ENCODE measurements at places on chromosomes 2 and 18. TPM values are rescaled to one million over a fixed set of nuclear protein-coding genes. Genes with fewer than 3 reads are reported as not detected.
A peak's percentile ranks its signal among the peaks of the same experiment; 100 is the strongest.

DNA sequence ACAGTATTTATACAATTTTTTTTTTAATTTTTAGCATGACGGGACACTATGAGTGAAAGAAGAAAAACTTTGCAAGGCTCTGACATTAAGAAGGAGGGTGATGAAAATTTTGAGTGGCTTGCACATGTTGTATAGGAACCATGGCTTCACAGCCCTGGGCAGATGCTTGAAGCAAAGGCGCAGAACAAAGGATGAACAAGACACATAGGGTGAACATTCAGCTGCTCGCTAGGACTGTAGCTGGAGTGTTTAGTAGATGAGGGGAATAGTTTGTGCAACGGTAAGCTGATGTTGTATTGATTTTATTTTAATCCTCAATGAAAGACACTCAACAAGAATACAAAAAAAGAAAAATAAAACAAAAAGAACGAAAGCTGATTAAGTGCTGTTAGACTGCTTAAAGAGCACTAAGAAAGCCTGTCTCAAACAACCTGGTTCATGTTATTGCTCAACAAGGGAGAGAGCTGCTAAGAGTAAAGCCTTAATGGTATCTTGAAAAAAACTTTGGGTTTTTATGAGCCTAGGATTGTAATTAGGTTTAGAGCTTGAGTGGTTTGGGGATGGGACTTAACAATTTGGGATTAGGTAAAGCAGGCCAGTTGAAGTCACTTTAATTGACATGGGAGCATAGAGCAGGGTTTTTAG lies 41.2 kb upstream of the GCFC2 start:
- no peak for DNase-seq

DNA sequence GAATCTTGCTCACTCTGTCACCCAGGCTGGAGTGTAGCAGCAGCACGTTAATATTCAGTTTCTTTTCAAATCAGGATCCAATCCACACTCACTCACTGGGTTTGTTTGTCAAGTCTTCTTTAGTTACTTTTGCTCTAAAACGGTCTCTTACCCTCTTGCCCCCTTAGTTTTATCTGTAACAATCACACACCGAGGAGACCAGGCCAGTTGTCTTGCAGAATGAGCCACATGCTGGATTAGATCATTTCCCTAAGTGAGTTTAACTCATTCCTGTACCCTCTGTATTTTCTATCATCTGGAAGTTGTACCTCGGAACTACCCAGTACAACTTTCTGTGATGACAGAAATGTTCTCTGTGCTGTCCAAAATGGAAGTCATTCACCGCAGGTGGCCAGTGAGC lies 20.7 kb upstream of the TOGARAM2 start:
- no peak for DNase-seq

- DNase-seq = no peak
These were observed 327.5 kb downstream of the GULP1 start for GRCh38 chr2:188619146-188619545.

DNA sequence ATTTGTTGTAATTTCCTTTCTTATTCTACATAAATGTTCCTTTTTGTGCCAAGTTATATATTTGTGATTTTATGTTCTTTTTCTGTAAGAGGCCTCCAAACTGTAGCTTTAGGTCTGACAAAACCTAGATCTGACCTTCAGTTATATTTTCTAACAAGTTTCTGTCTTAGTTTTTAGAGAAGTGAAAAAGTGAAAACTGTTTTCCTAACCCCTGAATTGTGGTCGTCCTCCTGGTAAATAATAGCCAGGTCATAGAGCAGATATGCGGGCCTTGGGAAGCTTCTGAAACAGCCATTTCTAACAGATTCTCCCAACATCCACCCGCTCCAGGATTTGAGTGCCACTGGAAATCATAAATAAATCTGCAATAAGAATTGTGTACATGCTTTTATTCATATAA lies 398.4 kb upstream of the CWC22 start:
- no peak for DNase-seq

The ANKRD62 gene
- total RNA-seq = 0.40 TPM

The B4GALT6 gene
- total RNA-seq = 0.55 TPM

The MRO gene
- not detected for total RNA-seq

GRCh38 chr2:227903381-227903780 lies 31.9 kb downstream of the DAW1 start:
- DNase-seq = no peak

DNA sequence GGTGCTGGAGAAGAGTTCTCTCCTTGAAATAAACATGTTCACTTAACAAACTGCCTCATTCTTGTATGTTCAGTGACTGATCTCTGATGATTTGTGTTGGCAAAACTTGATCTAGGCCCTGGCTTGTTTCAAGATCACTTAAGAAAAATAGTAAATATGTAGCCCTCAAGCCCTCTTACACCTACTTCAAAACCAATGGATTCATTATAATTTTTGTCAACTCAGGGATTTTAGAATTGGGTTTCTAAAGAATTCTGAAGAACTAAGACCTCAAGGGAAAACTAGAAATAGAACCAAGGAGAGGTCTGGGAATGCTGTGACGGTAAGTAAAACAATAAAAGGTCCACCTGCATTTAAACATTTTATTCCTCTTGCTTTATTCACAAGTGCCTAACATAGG lies 1731.6 kb upstream of the CELF4 start:
- DNase-seq = no peak

The NDC80 gene
- 1.4 TPM for total RNA-seq

The LOXL3 gene
- total RNA-seq = 3.6 TPM

The CYTIP gene
- total RNA-seq = 23.1 TPM

DNA sequence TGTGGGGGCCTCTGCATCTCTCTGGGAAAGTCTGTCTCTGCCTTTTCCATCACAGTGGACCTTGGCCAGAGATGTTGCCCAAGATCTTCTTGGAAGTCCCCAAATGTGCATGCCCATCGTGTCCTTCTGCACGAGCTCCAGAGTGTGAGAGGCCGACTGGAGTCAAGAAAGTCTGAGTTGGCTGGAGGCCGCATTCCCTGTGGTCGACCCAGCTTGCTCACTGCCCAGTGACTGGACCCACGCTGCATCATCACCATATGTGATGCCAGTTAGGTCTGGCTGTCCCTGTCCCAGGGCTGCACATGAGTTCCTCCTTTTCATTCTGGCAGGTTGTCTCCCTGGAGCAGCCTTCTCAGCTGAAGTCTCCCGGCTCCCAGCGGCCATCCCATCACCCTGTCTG lies 93.8 kb downstream of the ARL4C start:
- DNase-seq = peak; percentile 26

- no peak for DNase-seq
These were observed 25.0 kb downstream of the FAM171B start for GRCh38 chr2:186718903-186719302.

- no peak for DNase-seq
These were observed 469.4 kb downstream of the PTPRM start for GRCh38 chr18:8036551-8036950.

The DCDC2C gene
- total RNA-seq = not detected

- no peak for DNase-seq
These were observed 35.2 kb downstream of the HS1BP3 start for GRCh38 chr2:20615466-20616241.

The HPCAL1 gene
- 131 TPM for total RNA-seq

The SEMA4C gene
- total RNA-seq = 43.6 TPM

- DNase-seq = no peak
These were observed 13.9 kb downstream of the GDF7 start for GRCh38 chr2:20680744-20681375.

DNA sequence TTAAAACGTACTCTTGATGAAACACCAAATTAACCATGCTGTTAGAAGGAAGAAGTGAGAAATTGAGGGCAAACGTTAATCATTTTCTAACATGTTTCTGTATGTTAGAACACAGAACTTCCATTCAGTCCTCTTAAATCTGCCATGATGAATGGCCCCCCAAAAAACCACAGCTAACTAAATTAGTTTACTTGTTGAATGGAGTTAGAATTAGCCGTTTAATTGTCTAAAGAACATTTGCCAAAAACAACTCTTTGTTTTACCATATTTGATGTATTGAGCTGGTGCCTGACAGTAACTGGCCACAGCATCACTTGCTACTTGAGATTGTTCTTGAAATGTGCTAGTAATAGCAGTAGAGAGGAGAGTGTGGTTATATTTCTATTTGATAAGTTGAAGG lies 12.7 kb downstream of the CCNYL1 start:
- DNase-seq = no peak

- DNase-seq = no peak
These were observed 25.6 kb upstream of the MYCN start for GRCh38 chr2:15914596-15915385.

GRCh38 chr2:192719629-192720028 lies 524.9 kb upstream of the TMEFF2 start:
- DNase-seq = no peak

The IL37 gene
- 0.37 TPM for total RNA-seq

GRCh38 chr2:54499661-54500060 lies 43.5 kb downstream of the SPTBN1 start:
- no peak for DNase-seq

The EIF2AK2 gene
- 42.3 TPM for total RNA-seq

- DNase-seq = no peak
These were observed 13.4 kb downstream of the CNOT9 start for GRCh38 chr2:218582076-218582475.

The APLF gene
- total RNA-seq = 5.2 TPM

- DNase-seq = peak; percentile 95
These were observed 1.5 kb upstream of the GPR148 start for GRCh38 chr2:130727286-130727924.

- no peak for DNase-seq
These were observed 250.7 kb downstream of the NAPG start for GRCh38 chr18:10776493-10776892.

DNA sequence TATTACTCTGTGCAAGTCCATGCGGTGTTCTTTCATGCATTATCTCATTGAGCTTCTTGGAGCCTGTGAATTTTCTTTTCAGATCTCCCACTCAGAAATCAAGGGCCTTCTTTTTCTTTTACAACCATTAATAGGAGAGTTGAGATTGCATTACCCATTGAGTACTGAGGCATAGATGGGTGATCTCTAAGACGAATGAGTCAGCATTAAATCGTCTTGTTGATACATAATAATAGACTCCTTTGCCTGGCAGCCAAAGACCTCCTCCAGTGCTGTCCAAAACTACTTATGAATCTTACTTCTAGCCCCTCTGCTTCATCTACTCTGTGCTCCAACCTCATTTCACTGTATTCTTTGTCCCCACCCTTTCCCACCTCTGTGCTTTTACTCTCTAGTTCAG lies 180.5 kb downstream of the AGPS start:
- no peak for DNase-seq

The TMEFF2 gene
- total RNA-seq = not detected

DNA sequence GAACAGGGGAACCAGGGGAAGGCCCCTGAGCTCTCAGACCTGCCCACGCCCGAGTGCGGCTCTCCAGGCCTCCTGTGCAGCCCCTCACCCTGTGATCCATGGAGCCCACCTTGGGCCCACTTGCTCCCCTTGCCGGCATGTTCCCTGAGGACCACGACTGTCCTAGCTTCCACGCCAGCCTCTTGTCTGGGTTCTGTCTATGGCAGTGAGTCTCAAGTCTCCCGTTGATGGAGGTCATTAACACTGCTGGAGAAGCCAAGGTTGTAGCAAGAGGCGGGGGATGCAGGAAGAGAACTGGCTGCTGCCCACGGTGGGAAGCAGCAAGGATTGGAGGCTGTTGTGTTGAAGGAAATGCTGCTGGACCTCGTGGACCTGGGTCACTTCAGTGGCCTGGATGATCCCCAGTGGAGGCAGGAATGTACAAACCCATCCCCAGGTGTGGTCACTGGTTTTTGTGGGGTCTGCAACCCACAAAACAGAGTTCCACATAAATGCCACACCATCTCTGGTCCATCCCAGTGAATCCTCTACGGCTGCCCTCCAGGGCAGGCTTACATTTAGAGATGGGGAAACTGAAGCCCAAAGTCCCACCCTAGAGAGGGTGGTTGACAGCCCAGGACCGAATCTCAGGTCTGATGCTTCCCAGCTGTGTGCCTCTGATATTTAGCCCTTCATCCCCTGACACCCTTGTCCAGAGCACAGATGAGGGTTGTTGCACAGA lies 150.3 kb downstream of the NDUFA10 start:
- DNase-seq = no peak

The SCYGR4 gene
- total RNA-seq = not detected

The IL18R1 gene
- 33.9 TPM for total RNA-seq

The SERPINB12 gene
- total RNA-seq = not detected

- DNase-seq = peak; percentile 47
These were observed at the start of gene GALNT13 for GRCh38 chr2:153871231-153872221. Gene GALNT13, plus strand, starts transcription at chr2:153871922.

The ITGB6 gene
- 54.5 TPM for total RNA-seq

- no peak for DNase-seq
These were observed 143.4 kb downstream of the MGAT5 start for GRCh38 chr2:134397146-134397896.

- no peak for DNase-seq
These were observed 469.3 kb upstream of the RAB12 start for GRCh38 chr18:8139891-8140406.

DNA sequence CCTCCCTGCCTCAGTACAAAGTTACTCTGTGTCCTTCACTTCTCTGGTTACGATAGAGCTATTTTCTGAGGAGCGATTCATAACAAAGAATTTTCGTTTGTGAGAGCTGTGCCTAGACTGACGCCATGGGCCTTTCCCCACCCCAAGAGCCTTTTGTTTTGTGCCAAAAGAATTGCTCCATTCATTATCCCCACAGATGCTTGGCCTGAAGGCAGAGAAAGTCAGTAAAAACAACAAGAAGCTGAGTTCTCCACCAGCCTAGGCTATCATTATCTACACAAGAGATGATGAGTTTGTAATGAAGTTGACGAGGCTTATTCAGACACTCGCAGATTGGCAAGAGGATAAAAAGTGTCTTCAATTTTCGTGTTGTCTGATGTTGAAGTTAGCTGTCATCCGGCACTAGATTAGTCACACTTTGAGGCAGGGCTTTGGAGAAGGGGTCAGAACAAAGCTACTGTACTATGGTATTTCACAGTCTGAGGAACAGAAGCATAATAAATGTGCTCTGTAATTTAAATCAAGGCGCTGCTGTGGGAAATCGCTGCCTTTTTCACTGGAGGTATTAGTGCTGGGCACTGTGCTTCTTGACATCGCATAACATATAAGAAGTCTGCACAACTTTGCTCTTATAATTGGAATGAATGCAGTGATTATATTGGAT lies 278.4 kb upstream of the FIGN start:
- no peak for DNase-seq

The ABCG5 gene
- total RNA-seq = not detected

The HADHB gene
- 96.0 TPM for total RNA-seq

GRCh38 chr2:42125841-42126594 lies 43.1 kb upstream of the EML4 start:
- no peak for DNase-seq

- DNase-seq = no peak
These were observed 116.1 kb downstream of the TMEM163 start for GRCh38 chr2:134602666-134603065.

The DPYSL5 gene
- total RNA-seq = not detected

DNA sequence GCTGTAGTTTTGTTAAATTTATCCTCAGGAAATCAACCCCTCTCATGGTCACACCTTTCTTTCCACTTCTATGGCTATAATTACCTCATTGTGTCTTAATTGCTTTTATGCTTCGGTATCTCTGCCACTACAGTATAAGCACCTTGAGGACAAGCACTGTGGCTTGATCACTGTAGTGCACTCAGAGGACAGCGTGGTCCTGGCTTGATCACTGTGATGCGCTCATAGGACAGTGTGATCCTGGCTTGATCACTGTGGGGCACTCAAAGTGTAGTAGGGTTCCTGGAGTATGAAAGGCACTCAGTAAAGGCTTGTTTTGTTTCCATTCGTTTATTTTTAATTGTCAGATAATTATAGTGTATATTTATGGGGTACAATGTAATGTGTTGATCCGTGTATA lies 44.2 kb downstream of the DTNA start:
- no peak for DNase-seq

GRCh38 chr2:38100328-38100727 lies 24.4 kb upstream of the CYP1B1 start:
- no peak for DNase-seq

- DNase-seq = no peak
These were observed 136.1 kb upstream of the LGALSL start for GRCh38 chr2:64317707-64318475.

All from upper lobe of left lung (tissue), 6 donors.